Gastrocnemius medialis (tissue), 4 donors: ENCODE measurements at places on chromosomes 6 and 20. TPM values are rescaled to one million over a fixed set of nuclear protein-coding genes. Genes with fewer than 3 reads are reported as not detected.
A peak's percentile ranks its signal among the peaks of the same experiment; 100 is the strongest.

SLC35D3 gene
- total RNA-seq = not detected

ZSWIM3 gene
- total RNA-seq = 1.3 TPM

RALGAPB gene
- 28.8 TPM for total RNA-seq

NRN1 gene
- total RNA-seq = 7.0 TPM

CD40 gene
- 7.8 TPM for total RNA-seq

STMND1 gene
- not detected for total RNA-seq

KCNK5 gene
- 0.22 TPM for total RNA-seq

CDKN1A gene
- 335 TPM for total RNA-seq

ZBTB9 gene
- total RNA-seq = 0.89 TPM

LCA5 gene
- 0.92 TPM for total RNA-seq

GSTA4 gene
- total RNA-seq = 11.4 TPM

DNA sequence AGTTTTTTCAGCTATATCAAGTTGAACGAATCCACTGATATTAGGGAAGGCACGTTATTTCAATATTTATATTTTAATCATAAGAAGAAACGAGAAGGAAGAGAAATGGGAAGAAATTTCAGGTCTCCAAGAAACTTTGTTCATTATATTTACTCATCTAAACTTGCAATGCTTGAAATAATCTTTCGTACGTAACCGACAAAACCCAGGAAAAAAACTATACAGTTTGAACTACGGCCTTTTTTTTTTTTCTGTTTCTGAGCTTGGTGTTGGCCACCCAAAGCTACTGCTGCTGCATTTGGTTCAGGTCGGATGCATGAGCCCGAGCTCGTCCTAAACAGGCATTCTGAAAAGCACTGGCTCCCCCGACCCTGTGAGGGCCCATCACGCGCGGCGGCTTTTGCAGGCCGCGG lies 548 bp downstream of the PERP start:
- no peak for DNase-seq

GRCh38 chr20:50918403-50918802 lies 12.8 kb downstream of the ADNP start:
- DNase-seq = no peak

DNA sequence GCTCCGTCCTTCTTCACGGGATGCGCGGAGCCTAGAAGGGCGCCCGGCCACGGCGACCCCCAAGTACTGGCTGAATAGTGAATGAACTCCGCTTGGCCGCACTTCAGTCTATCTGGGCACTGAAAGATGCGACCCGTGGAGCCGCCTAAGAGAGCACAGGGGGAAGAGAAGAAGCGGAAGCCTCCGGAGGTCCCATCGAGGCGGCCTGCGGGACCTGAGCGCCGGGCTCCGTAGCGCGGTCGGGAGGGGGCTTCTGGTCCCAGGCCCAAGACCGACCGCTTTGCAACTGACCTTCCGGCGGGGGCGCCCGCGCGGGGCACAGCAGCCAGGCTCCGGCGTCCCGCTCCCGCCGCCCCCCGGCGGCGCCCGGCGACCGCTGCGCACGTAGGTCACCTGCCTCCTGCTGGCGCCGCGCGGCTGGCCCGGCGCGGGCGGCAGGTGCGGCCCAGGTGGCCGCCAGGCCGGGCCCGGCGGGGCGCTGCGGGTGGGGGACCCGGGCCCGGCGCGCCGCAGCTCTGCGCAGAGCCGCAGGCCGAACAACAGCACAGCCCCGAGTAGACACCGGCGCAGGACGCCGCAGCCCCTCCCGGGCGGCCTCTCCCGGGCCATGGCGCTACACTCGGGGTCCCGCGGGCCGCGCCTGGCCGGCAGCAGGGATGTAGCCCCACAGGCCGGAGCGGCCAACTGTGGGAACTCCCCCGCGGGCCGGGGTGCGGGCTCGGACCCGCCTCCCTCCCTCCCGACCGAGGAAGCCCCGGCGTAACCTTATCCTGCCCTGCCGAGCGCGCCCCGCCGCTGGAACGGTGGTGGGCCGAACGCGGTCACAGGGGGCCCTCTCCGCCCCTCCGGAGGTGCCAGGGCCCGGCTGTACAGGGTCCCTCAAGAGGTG lies at the start of gene METTL24:
TSS of gene METTL24 (minus strand) at position 686 of the 889 bp plus-strand sequence. CDS start at position 609, 77 bp downstream.
- no peak for DNase-seq

DNA sequence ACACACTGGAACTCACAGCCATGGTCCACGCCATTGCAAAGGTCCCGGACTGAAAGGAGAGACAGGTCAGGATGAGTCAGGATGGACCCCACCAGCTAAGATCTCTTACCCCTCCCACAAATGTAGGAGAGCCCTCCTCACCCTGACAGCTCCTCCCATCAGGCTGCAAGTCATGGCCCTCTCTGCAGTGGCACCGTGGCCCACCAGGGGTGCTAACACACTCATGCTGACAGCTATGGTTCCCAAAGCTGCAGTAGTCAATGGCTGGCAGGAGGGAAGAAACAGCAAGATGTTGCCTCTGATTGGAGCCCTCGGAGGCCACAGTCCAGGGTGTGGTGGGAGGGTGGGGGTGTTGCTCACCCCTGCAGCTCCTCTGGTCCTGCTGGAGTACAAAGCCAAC lies 5.7 kb upstream of the RBPJL start:
- DNase-seq = no peak

- DNase-seq = no peak
These were observed 21.2 kb downstream of the SNRPB start for GRCh38 chr20:2449386-2449785.

DNA sequence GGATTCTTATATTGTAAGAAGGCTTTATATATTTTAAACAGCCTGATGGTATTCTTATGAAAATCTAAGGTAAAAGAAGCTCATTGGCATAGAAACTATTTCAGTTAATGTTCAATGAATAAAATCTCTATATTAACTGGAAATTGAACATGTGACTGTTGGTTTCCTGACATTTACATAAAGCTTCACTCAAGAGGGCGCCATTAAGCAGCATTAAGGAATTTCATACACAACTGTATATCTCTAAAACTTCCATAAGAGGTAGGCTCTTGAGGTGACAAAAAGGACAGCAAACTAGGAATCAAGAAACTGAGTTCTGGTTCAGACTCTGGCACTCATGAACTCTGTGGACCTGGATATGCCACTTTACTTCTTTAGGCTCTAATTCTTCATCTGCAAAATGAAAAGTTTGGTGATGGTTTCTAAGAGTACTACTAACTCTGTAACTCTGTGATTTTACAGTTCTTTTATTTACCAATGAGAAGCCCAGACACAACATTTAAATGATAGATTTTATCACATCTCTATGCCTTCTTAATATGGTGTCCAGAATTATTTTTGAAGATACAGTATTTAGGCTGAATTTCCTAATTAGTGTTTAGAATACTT lies 147.5 kb downstream of the FLRT3 start:
- no peak for DNase-seq

DNA sequence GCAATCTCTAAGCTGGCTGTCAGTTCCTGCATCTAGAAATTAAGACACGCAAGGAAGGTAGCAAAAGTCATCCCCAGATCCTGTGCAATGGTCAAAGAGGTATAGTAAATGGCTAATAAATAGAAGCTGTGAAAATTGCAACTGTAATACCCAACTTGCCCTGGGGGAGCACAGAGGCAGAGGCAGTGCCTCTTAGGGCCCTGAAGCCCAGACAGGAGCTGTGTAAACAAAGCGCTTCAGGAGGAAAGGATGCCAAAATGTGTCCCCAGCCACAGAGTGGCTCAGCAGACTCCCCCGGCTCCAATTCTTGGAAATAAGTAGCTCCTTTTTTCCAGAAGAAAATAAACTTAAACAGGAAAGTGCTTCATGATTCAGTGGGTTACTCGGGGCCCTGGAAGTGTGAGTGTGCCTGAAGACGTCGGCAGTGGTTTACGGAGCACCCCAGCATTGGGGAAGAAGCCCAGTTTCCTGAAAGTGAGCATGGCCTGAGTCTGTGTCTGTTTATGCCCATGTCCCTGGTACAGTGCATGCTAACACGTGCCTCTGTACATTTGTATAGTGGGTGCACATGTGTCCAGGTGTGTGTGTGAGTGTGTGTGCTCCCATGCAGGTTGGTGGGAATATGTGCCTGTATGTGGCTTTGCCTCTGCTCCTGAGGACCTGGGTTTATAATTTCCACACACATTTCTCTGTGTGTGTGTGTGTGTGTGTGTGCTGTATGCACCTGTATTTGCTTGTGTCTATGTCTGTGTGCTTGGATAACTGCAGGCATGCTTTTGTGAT lies 246.7 kb downstream of the MAFB start:
- DNase-seq = no peak

- DNase-seq = no peak
These were observed 101.9 kb downstream of the LIN28B start for GRCh38 chr6:105058846-105059245.

DNA sequence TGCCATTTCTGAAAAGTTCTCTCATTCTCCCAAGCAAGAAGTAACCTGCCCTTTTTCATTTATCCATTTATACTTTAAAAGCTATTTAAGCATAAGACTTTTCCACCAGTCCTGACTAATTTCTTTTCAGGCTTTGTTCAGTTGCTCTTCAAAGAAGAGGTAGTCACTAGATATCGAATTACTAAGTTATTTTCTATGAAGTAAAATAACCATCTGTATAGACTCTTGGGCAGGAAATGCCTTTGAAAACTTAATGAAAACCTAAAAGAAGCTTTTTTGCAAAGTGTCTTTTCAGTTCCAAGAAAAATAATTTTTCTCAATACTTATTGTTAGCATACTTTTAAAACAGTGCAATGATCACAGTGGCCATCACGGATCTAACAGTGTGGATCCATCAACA lies 31.3 kb upstream of the LAMP5 start:
- DNase-seq = no peak

GRCh38 chr6:43311666-43312065 lies 3.0 kb upstream of the CRIP3 start:
- no peak for DNase-seq

- DNase-seq = no peak
These were observed 61.8 kb downstream of the GCNT2 start for GRCh38 chr6:10582774-10583508.

GRCh38 chr20:48797275-48797825 lies 30.4 kb downstream of the PREX1 start:
- peak; percentile 42 for DNase-seq

DNA sequence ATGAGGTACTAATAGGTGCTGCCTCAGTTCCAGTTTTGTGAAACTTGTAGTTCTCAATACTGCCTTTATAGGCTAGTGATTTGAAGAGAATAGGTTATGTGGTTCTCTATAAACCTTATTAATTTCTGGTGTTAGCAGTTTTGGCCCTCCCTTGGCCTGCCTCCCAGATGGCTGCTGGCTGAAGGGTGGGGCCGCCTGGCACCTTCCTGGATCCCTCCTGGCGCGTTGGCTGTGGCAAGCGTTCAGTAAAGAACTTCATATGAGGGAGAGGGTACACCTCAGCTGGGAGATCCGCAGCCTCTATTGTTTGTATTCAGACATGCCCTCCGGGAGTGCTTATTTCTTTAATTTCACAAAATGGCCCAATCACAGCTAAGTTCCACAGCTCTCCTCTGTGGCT lies 51.9 kb downstream of the FAM120B start:
- DNase-seq = no peak

- no peak for DNase-seq
These were observed 62.9 kb downstream of the SSR1 start for GRCh38 chr6:7249946-7250643.

GRCh38 chr6:12769556-12770256 lies 53.1 kb downstream of the PHACTR1 start:
- DNase-seq = no peak

DNA sequence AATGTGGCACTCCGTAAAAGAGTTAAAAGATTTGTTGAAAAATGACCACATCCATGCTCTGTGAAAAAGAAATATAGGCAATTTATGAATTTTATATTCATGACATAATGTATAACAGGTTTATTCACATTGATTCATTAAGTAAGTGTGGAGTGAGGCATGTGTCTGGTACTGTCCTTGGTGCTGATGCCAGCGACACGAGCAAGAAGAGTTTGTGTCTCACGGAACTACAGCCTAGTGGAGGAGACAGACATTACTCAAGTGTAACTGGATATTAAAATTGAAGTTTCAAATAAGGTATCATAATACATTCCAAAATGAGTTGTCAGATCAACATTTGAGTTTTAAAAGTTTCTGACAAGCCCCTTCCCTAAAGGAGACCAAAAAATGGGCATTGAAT lies 158.2 kb upstream of the PRND start:
- no peak for DNase-seq

DNA sequence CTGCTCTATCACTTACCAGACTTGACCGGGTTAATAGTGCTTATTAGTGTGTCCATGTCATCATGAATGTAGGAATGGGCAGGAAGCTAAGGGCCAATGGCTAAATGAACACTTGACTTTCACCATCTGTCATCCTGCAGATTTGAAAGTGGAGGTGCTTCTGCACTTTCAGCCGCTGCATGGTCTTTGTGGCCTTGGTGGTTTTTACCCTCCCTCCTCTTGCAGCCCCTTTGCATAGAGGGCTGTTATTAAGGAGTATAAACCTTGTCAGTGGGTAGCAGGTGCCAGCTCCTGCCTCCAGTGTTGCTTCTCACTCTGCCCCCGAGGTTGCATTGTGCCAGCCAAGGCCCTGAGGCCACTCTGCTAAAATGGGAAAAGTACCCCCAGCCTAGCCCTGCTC lies 122.2 kb upstream of the TNFAIP3 start:
- no peak for DNase-seq

- no peak for DNase-seq
These were observed 13.2 kb downstream of the FILIP1 start for GRCh38 chr6:75480425-75480824.

DNA sequence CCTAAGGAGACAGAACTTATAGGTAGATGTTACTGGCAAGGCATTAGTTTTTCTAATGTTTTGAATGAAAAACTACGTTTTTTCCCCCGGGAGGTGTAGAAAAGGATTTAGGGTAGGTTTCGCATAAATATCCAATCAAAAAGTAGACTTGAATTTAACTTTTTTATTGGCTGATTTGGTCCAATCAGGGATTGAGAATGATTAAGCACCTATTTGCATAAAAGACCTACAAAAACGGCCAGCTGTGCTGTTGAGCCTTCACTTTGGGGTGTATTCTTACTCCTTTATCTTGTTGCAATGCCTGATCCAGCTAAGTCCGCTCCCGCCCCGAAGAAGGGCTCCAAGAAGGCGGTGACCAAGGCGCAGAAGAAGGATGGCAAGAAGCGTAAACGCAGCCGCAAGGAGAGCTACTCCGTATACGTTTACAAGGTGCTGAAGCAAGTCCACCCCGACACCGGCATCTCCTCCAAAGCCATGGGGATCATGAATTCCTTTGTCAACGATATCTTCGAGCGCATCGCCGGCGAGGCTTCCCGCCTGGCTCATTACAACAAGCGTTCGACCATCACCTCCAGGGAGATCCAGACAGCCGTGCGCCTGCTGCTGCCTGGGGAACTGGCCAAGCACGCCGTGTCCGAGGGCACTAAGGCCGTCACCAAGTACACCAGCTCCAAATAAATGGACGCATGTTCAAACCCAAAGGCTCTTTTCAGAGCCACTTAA lies 113.5 kb upstream of the BTN3A2 start:
- no peak for DNase-seq

- no peak for DNase-seq
These were observed 115.2 kb upstream of the RUNX2 start for GRCh38 chr6:45212976-45213375.

- DNase-seq = no peak
These were observed 317.8 kb downstream of the CDH4 start for GRCh38 chr20:61569825-61570224.

DNA sequence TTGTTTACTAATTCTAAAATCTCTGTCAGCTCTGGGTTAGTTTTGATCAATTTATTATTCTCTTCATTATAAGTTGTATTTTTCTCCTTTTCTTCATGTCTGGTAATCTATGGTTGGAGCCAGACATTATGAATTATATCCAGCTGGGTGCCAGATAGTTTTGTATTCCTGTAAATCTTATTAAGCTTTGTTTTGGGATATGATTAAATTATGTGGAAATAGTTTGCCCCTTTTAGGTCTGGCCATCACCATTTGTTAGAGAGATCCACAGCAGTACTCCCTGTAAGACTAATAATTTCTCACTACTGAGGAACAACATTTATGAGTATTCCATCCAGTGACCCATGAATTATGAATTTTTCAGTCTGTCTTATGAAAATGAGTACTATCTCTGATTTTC lies 20.9 kb upstream of the SLC17A1 start:
- DNase-seq = no peak
